ENCODE measurements at places on chromosomes 12 and 14.
A peak's percentile ranks its signal among the peaks of the same experiment; 100 is the strongest.

DNA sequence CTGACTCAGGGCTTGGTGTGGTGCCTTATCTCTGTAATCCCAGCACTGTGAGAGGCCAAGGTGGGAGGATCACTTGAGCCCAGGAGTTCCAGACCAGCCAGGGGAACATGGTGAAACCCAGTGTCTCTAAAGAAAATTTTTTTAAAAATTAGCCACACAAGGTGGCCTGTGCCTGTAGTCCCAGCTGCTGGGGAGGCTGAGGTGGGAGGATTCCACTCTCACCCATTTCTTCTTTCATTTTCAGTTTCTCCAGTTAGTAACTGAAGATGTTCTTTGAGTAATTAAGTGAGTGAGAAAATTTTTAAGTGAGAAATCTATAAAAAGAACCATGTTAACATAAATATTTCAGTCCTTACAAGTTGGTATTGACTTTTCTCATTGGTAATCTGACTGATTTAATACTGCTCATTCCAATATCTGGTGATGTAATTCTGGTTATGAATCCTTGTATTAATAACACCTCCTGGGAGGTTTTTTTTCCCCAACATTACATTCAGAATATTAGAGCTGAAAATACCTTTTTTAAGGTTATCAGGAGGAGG is 6.1 kb downstream of the METTL3 start:
- DNase-seq, result no peak

DNA sequence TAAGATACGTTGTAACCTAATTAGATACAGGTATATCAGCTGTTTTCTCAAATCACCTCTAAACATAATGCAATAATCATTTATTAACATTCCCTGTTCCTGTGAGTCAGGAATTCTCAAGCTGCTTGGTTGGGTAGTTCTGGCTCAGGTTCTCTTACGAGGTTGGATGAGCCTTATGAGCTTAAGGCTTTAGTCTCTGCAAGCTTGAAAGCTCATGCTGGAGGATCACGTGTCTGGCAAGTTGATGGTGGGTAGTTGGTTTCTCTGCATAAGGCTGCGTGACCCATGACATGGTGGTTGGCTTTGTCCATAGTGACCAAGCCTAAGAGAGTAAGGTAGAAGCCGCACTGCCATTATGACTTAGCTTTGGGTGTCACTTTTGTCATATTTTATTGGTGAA is 62.0 kb downstream of the PLEKHA5 start:
- peak; percentile 82 for DNase-seq

DNA sequence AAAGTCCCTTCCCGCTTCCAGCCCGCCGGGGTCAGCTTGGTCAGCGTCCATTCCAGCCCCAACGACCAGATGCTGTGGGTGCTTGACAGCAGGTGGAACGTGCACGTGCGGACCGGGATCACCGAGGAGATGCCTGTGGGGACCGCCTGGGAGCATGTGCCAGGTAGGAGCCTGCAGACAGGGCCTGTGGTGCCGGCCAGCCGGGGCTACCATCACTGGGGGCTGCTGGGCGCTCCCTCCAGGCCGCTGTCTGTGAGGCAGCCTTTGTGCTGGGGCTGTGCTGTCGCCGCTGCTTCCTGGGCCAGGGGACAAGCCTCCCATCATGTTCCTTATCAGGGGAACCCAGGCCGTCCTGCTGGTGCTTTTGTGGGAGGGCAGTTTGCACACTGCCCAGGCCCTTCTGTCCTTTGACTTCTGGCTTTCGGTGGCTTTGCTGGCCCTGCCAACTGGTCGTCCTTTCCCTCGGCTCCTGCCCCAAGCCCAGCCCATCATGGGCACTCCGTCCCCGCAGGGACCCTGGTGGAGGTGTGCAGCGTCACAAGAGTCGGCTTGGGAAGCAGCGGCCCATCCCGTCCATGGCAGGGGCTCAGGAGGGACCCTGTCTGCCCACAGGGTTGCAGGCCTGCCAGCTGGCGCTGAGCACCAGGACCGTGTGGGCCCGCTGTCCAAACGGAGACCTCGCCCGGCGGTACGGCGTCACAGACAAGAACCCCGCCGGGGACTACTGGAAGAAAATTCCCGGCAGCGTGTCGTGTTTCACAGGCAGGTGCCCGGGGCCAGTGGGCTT is 12.4 kb downstream of the ANKRD9 start:
- no peak for DNase-seq

DNA sequence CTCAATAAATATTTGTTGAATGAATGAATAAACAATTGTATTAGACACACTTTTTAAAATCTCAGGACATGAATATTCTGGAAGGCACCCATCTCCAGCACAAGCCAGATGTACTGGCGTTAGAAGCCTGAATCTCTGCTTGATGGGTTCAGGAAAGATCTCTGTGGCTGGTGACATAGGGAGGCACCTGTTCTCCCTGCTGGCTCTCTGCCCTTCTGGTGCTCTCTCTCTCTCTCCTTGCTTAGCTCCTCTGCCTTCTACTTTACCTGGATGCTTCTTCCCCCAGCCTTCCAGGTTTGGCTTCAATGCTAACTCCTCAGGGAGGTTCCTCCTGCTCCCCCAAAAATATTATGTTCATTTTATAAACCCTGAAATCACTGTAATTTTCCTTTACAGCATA is 1.5 kb downstream of the CYP46A1 start:
- no peak for DNase-seq

GRCh38 chr14:102929241-102930137 is 7.0 kb downstream of the AMN start:
- DNase-seq, result no peak

- no peak for DNase-seq
Measured at GRCh38 chr12:132608231-132609171, 1.9 kb downstream of the LRCOL1 start.

GRCh38 chr14:64387232-64387781 is 846 bp upstream of the MTHFD1 start:
- DNase-seq, result peak; percentile 3

- no peak for DNase-seq
Measured at GRCh38 chr14:57080691-57081090, 188.0 kb downstream of the EXOC5 start.

GRCh38 chr12:61758661-61759060 is 501.5 kb upstream of the USP15 start:
- no peak for DNase-seq

DNA sequence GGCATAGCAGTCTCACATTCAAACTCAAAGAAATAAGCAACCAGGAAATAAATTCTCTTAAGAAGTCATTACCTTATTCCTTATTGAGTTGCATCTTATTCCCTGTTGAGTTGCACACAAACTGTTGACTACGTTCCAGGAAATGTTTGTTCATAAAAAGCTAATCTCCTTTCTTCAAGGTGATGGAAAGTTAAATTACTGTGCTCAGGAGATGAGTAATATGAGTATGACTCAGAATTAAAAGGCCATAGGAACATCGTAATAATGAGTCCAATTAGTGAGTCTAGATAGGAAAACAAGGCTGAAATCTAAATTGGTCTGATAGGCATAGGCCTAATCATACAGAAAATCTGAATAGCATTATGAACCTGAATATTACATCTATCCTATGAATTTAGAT is 203.1 kb downstream of the SLC2A13 start:
- DNase-seq, result no peak

- no peak for DNase-seq
Measured at GRCh38 chr14:95221531-95221930, 64.2 kb upstream of the DICER1 start.

- no peak for DNase-seq
Measured at GRCh38 chr12:94972795-94973194, 30.7 kb downstream of the NDUFA12 start.
